SIG-M5 (cell line): ENCODE measurements at places on chromosomes 1 and 21.

DNA sequence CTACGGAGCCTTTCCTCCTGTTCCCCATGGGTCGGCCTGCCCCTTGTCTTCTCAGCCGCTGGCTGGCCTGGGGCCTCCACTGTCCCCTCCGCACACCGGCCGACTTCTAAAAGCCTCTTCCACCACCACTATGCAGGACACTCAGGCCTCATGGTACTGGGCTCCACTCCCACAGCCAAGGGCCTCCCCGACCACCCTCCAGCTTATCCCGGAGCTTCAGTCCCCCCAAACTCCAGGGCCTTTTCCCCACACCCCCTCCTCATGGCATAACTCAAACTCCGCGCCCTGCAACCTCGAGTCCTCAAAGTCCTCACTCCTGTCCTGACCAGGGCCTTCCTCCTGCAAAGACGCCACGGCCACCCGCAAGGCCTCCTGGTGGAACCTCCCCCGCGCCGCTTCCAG, 2.0 kb downstream of the LRRC41 start:
- DNase-seq = no peak

GRCh38 chr1:237258871-237259270, 216.9 kb downstream of the RYR2 start:
- no peak for DNase-seq

GRCh38 chr1:13505020-13505419, 8.8 kb downstream of the LRRC38 start:
- DNase-seq = no peak

- no peak for DNase-seq
Measured at GRCh38 chr1:163346326-163346870, 24.6 kb downstream of the NUF2 start.

DNA sequence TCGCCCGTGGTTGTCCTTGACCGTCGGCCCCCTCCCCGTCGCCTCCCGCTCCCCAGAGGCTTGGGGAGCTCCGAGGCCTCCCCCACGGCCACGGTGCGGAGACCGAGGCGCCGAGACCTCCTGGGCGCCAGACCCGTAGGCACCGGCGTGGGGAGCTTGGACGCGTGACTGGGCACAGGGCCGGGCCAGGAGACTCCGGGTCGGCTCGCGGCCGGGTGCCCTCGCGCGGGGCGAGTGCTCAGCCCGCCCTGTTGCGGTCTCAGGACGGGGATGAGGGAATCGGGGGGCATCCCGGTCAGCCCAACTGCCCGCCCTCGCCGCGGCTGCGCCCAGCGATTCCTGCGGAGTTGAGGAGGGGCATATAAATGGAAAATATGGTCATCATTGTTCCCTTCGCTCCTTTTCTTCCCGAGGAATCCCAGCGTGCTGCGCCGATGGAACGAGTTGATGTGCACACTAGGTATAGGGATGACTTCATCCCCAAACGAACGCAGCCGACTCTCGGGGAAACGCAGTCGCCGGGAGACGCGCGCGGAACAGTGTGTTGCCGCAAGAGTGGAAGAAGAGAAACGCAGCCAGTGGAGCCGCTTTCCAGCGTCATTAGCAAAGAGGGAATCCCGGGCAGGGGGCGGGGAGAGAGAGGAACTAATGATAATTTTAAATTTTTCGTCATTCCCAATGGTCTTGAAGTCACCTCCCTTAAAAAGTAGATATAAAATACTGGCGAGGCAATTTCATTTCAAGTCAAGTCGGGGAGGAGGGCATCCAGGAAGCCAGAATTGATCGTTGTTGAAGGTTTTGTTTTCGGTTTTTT, 747 bp upstream of the ENAH start:
- DNase-seq = no peak

DNA sequence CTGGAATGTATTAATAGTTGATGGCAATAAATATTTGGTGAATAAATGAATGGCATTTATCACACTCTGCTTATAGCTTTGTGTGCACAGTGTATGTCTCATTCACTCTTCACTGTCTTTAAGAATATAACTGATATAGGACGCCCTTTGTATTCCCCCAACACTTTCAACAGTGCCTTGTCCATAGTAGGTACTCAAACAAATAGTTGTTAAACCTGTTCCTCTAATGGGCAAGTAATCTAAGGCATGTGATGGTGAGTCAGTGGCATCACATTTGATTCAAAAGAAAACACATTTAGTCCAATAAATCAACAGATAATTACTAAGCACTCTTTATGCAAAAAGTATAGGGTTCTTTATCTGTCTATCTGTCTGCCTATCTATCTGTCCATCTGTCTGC, 11.2 kb upstream of the RXRG start:
- no peak for DNase-seq

DNA sequence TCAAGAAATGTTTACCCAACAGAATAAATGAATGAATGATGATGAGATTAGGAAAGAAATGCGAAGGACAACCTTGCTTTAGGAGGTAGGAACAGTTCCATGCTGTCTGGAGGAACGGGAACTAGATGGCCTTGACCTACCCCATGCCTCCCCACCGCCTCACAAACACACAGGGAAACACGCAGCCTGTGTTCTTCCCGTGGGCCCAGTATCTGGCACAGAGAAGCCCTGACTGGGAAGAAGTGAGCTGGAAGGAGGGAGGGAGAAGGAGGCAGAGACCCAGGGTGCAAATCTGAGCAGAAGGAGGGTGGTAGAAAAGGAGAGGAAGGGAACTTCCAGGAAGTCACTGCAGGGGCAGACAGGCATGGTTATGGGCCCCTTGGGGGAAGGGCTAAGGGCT, 3.5 kb upstream of the ADORA1 start:
- no peak for DNase-seq

DNA sequence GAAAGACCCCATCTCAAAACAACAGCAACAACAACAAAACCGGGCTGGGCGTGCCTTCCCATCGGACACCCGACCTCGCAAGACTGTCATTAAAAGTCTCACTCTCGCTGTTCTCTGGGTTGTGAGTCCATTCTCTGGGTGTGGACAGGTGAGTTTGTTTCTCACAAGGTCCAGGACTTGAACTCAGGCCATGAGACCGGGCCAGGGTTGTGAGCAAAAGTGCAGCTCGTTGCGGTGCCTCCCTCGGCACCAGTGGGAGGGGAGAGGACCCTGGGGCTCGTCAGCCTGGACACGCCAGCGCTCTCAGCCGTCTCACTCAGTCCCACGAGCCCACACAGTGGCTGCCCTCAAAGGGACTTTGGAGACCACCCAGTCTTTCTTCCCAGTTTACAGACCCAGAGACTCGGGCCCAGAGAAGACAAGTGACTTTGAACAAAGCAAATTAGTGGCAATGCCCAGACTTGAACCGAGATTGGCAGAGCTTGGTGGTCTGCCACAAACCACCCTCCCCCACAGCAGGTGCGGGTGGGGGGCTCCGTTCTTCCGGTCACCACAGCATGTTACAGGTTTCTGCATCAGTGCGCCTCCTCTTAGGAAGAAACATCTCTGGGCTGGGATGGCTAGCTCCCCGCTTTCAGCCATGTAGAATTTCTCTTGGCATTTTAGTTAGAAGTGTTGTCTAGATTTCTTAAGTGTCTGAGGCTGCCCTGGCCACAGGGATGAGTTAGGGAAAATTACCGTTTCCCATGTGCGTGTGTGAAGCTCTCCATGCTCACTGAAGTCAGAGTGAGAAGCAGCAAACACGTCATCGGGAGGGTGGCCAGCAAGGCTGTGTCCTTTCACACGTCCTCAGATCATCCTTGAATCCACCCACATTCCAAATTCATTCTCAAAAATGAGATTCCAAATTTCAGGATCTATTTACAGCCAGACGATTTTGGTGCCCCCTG, 28.3 kb downstream of the LRRC3 start:
- DNase-seq = no peak

GRCh38 chr1:177146499-177146898, 18.0 kb downstream of the ASTN1 start:
- DNase-seq = no peak

DNA sequence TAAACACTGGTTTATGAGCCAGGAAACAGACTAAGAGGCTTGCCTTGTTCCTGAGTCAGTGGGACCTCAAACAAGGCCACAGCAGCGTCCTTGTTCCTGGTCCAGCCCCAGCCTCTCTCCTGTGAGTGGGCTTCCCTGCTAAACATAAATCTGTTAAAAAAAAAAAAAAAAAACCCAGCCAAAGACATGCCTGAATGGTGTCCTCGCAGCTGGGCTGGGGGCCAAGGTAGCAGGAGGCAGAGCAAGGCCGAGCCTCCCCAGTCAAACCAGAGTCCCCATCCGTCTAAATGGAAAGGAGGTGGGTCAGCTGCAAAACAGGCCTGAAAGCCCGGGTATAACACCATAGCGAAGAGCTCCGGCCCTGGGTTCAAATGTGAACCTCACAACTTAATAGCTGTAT, 18.1 kb upstream of the IFFO2 start:
- no peak for DNase-seq

- DNase-seq = peak; percentile 24
Measured at GRCh38 chr1:183144752-183145151, 41.3 kb upstream of the LAMC2 start.

DNA sequence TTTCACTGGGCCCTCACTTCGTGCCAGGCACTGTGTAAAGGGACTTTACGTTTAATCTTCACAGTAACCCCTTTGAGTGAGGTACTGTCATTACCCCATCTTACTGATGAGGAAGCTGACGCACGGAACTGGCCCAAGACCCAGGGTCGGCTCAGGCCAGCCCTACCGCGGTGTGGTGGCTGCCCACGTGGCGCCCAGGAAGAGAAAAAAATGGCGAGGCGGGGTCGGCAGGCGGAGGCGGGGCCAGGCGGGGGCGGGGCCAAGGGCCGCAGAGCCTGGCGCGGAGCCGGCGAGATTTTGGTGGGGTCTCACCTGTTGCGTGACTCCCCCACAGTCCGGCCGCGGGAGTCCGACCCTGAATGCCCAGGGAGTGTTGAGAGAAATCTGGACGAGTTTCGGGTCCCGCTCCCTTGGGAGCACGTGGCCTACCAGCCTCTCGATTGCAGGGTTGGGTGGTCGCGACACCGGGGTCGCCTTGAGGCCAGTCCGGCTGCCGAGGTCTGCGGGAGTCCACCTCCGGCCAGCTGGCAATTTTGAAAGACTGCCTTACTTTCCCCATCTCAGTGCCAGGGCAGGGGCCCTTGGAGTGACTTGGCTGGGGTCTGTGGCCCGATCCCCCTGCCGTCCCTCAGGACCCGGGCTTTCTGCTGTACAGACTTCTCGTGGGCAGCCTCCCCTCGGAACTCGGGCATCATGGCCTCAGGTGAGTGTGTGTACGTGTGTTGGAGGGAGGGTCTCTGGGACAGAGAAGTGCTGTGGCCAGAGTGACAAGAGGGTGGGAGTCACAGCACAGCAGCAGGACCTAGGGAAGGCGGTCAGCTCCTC, at the start of the genes AMPD2 and GNAT2:
AMPD2 (plus strand) TSS at position 262 of the 825 bp plus-strand sequence. CDS start 1,339 bp downstream, outside the sequence.
GNAT2 (minus strand) TSS at position 41 of the 825 bp plus-strand sequence. CDS start 6,746 bp downstream, outside the sequence.
- no peak for DNase-seq

GRCh38 chr1:231706934-231707333, 80.3 kb downstream of the DISC1 start:
- no peak for DNase-seq

DNA sequence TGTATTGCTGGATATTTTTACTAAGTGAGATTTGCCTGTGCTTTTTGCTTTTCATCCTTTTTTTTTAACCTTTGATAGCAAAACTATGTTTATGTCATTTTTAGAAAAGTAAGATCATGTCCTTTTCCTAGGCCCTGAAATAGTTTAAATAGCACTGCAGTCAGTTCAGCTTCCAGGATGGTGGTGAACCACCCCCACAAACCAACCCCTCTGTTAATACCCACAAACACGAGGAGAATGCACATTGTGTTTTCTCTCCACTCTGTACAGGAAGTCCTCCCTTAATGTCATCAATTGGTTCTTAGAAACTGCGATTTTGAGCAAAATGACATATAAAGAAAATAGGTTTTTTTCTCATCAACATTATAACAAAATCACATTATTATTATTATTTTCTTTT, 117.7 kb upstream of the DSCAM start:
- DNase-seq = no peak

- no peak for DNase-seq
Measured at GRCh38 chr1:51570063-51570710, 46.7 kb upstream of the OSBPL9 start.

GRCh38 chr1:25806418-25806817, 6.4 kb downstream of the SELENON start:
- no peak for DNase-seq

- no peak for DNase-seq
Measured at GRCh38 chr1:58003059-58003458, 543.5 kb downstream of the OMA1 start.

- DNase-seq = no peak
Measured at GRCh38 chr21:37425001-37425400, 58.4 kb downstream of the DYRK1A start.

GRCh38 chr1:200670242-200671118, 773 bp upstream of the DDX59 start:
- DNase-seq = no peak

GRCh38 chr1:185668013-185668412, 66.2 kb upstream of the HMCN1 start:
- DNase-seq = no peak
